ENCODE measurements at places on chromosomes 7 and 10.

DNA sequence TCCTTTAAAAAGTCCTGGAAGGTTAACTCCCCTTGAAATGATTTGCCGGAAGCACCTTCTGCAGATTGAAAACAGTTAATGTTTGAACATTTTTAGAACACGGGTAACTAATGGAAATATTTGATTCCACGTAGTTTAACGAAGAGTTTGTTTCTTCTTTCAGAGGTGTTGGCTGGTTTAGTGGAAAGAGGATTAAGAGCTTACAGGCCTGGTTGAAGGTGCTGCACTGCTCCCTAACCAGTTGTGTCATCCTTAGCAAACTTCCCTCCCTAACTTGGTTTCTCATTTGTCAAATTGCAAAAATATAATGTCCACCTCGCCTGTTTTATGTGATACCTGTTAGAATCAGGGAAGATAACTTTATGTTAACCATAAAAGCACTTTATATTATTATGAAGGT, 243.0 kb upstream of the FZD8 start:
- no peak for DNase-seq

- no peak for DNase-seq
Measured at GRCh38 chr10:102869258-102870198, at the start of gene AS3MT. Gene AS3MT (plus strand): TSS chr10:102869470. CDS start chr10:102869593, 123 bp downstream.

DNA sequence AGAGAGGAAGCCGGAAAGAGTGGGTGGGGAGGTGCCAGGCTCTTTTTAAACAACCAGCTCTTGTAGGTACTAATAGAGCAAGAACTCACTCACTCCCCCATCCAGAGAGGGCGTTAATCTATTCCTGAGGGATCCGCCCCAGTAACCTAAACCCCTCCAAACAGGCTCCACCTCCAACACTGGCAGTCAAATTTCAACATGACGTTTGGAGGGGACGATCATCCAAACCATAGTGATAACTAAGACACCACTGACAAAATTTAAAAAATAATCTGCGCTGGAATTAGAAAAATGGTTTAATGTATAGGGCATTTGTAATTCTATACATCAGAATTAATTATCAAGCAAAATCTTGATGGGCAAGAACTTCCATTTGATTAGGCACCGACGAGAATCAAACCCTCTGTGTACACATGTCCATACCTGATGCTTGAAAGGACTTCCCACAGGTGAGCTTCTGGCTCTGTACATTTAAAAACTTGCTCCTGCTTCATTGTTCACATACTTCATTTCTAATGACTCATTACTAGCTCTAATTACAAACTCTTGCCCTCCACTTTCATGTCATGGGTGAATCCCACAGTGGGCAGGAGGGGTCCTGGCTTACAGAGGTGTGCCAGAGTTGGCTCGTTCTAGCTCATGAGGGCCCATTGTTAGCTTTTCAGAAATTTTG, 20.6 kb upstream of the KDM7A start:
- DNase-seq: no peak

- no peak for DNase-seq
Measured at GRCh38 chr10:2121929-2122328, 384.6 kb upstream of the ADARB2 start.

All from T-helper 2 cell (primary cell).